ENCODE measurements at places on chromosomes 6 and 20. TPM values are rescaled to one million over a fixed set of nuclear protein-coding genes. Genes with fewer than 3 reads are reported as not detected.

The KIF6 gene
- total RNA-seq = 1.6 TPM

The RNF39 gene
- total RNA-seq = not detected

The FIG4 gene
- total RNA-seq = 13.3 TPM

The PROKR2 gene
- total RNA-seq = not detected

The BPIFB1 gene
- not detected for total RNA-seq

The BPIFB4 gene
- total RNA-seq = not detected

The PLN gene
- total RNA-seq = 18.0 TPM

The CYP39A1 gene
- 9.3 TPM for total RNA-seq

The VEGFA gene
- total RNA-seq = 41.2 TPM

The CLPSL1 gene
- total RNA-seq = not detected

The DNAH8 gene
- under 0.01 TPM for total RNA-seq

The CST2 gene
- total RNA-seq = not detected

The NOL4L gene
- 10.6 TPM for total RNA-seq

The EFHC1 gene
- total RNA-seq = 19.2 TPM

The C20orf144 gene
- total RNA-seq = 0.46 TPM

The FAM162B gene
- 6.8 TPM for total RNA-seq

The LHFPL5 gene
- total RNA-seq = not detected

The OLIG3 gene
- total RNA-seq = not detected

The CDH4 gene
- total RNA-seq = 0.46 TPM

The KHDC1 gene
- total RNA-seq = 4.6 TPM

The GINM1 gene
- 82.6 TPM for total RNA-seq

The DUSP15 gene
- total RNA-seq = 5.2 TPM

The PCK1 gene
- 1.9 TPM for total RNA-seq

The PGC gene
- not detected for total RNA-seq

The C20orf96 gene
- 14.9 TPM for total RNA-seq

The KCNQ5 gene
- 0.80 TPM for total RNA-seq

The ZNF512B gene
- 24.7 TPM for total RNA-seq

The OGFRL1 gene
- total RNA-seq = 9.3 TPM

The RBM24 gene
- 1.8 TPM for total RNA-seq

The MLIP gene
- 0.15 TPM for total RNA-seq

The SLC22A1 gene
- total RNA-seq = 1.1 TPM

The ADGRF4 gene
- not detected for total RNA-seq

The SLC17A9 gene
- total RNA-seq = 7.7 TPM

The HMGCLL1 gene
- 1.6 TPM for total RNA-seq

The PRICKLE4 gene
- 7.3 TPM for total RNA-seq

The SF3B5 gene
- 113 TPM for total RNA-seq

The SH3BGRL2 gene
- 19.0 TPM for total RNA-seq

The ZNF133 gene
- total RNA-seq = 13.8 TPM

The ACSS1 gene
- total RNA-seq = 29.0 TPM

The GFOD1 gene
- 1.4 TPM for total RNA-seq

The RAET1L gene
- not detected for total RNA-seq

The MATN4 gene
- total RNA-seq = not detected

The GJA10 gene
- total RNA-seq = not detected

The MAP7 gene
- 4.3 TPM for total RNA-seq

The LSM2 gene
- 47.5 TPM for total RNA-seq

The SLC32A1 gene
- not detected for total RNA-seq

The MRPL2 gene
- 56.7 TPM for total RNA-seq

The LIN28B gene
- not detected for total RNA-seq

The SLC44A4 gene
- 9.8 TPM for total RNA-seq

Measured in ovary (tissue), 10 donors.